T-helper 9 cell (primary cell): ENCODE measurements at places on chromosomes 6 and 20.

DNA sequence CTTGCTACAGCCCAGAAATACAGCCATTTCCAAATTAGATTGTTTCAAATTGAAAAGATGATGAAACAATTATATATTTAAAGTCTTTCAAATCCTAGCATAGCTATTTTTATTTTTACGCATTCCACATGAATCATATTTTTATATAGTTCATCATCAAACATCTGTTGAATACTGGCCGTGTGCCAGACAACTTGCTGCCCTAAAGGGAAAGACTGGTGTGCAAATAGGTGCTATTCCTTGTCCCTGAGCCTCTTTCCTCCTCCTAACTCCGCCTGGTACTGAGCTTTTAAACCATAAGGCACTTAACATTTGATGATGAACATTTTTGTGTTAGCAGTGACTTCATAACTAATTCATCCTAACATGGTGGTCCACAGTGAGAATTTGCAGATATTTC, 18.7 kb upstream of the PLCG1 start:
- no peak for DNase-seq

- DNase-seq = no peak
These were observed 142.6 kb downstream of the MAP3K7 start for GRCh38 chr6:90444160-90444714.

DNA sequence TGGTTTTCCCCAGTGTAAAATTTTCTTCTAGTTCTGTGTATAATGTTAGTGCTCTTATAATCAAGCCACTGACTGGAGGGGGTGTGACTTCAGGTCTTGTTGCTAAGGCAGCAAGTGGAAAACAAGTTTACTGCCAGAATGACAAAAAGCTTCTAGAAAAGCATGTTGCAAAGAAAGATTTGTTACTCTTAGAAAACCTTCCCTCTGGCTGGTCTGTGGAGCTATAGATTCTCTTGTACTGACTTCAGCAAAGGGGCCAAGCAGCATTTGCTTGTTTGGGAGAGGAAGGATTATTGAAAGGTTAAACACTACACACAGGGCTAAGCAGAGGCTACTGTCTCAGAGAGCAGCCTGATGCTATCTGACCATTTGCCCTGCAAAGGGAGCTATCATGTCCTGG, 288.8 kb downstream of the BTBD9 start:
- DNase-seq = no peak

- no peak for DNase-seq
These were observed 11.6 kb downstream of the SNPH start for GRCh38 chr20:1277529-1278322.
